ENCODE measurements at places on chromosomes 7 and 10.

DNA sequence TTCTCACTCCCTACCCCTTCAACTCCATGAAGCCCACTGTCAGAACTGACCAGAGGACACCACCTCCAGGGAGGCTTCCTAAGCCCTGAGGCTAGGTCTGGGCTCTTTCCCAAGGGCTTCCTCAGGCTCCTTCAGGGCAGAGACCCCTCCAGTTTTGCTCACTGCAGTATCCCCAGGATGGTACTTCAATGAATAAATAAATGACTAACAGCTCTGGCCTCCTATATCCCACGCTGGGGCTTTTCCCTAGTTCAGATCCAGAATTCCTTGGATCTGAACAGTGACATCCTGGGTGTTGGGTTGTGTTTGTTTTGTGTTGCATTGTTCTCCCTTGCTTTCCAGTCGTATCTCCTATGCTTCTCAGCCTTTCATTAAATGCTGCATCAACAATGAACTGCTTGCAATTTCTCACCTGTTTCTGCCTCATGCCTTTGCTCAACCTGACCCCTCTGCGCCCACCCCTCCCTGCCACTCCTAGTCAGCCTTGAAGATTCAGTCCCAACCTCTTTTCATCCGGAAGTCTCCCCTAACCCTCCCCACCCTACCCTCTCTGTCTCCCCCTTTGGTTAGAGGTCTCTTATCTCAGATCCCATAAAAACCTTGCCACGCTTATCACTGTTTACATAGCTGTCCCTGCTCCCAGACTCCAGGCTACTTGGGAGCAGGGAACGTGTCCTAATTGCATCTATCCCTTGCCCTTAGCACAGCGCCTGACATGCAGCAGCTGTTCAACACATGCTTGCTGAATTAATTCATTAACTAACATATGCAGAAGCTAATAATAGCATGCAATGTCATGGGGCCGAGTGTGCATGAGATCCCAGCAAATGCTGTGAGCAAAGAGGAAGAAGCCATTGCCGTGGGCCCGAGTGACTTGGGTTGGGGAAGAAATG is 41.7 kb downstream of the PPP1R3C start:
- no peak for DNase-seq

GRCh38 chr7:56218510-56218909 is 102.3 kb upstream of the NUPR2 start:
- DNase-seq = no peak

GRCh38 chr10:89301232-89301631 is 614 bp upstream of the IFIT2 start:
- DNase-seq = no peak

GRCh38 chr7:144437370-144438191 is 34.1 kb upstream of the NOBOX start:
- DNase-seq = no peak

- DNase-seq = no peak
These were observed 199.9 kb downstream of the TAX1BP1 start for GRCh38 chr7:27939893-27940292.

DNA sequence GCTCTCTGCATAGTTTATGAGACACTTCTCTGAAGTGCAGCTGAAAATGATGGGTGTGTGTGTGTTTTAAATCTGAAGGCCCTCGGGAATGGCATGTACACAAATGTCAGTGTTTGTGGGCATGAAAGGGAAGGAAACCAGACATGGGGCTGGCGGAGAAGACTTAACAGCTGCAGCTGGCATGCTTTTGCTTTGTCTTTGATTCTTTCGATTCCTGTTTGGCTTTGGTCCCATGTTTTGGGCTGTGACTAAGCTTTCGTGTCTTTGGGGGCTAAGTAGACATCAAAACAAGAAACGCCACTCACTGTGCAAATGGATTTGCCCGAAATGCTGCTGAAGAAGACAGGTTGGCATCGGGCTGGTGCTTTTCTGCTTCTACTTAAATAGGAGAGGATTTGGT is 179.3 kb downstream of the PFKFB3 start:
- DNase-seq = no peak

DNA sequence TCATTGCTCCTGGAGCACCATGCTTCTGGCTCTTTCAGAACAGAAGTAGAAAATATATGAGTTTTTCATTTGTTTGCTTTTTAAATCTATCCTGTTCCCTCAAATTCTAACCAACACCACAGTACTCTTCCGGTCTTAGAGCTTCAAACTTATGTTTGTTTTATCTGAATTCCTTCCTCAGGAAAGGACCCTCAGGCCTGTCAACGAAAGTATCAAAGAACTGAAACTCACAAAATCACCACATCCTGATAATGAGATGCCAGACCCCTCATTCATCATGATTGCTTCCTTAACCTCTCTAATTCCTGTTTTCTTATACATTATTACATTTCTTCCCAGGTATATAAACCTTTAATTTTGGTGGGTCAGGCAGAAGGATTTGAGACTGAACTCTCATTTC is 135.2 kb downstream of the BMS1 start:
- DNase-seq = no peak

- DNase-seq = no peak
These were observed 59.9 kb upstream of the DNAJB6 start for GRCh38 chr7:157276731-157277562.

DNA sequence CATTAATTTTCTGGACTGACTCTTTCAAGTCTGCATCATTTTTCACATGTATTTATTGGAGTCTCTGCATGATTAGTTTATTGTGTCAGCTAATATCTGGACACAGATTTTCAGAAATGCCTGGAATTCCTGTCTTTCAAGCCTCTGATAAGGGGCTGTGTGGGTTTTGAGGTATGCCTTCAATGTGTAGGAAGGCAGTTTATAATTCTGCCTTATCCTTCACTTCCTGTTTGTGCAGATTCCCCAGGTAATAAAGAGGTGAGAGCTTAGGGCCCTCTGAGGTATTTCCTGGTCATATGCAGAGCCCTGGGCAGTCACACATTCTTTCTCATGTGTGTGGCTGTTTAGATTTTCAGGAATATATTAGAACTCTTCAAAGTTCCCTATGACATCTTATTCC is 79.4 kb upstream of the PRKCQ start:
- DNase-seq = no peak

DNA sequence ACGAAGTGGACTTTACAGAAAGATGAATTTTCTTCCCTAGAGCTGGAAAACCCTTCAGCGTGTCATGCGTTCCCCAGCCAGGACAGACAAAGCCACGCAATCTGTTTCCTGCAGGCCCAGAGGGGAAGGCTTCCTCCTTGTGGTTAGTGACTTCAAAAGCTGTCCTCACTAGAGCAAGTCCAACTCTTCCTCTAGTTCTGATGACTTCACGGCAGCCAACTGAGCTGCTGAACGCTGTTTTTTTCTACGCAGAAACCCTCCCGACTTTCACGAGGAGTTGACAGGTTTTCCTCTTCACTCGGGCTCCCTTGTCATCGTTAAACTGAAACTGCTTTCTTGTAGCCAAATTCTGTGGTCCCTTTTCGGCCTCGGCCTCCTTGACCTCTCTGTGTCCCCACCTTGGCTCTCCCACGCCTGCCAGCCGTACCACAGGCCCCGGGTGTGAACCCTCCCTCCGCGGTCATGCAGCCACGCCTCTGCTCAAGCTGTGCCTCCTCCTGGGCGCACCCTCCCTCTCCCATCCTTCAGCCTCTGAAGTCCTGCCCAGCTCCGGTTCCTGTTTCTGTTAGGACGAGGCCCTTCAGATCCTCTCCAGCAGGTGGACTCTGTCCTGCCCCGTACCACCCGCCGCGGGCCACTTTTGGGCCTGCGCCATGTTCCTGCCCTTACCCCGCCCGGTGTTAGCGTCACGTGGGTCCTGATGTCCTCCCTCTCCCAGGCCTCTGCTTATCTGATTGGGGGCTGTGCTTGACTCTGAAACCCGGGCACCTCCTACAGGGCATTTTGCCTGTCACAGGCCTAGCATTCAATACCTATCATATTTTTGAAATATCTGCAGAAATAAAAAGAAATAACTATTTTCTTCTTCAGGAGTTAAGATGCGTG is 39.3 kb downstream of the CUX1 start:
- peak; percentile 64 for DNase-seq

DNA sequence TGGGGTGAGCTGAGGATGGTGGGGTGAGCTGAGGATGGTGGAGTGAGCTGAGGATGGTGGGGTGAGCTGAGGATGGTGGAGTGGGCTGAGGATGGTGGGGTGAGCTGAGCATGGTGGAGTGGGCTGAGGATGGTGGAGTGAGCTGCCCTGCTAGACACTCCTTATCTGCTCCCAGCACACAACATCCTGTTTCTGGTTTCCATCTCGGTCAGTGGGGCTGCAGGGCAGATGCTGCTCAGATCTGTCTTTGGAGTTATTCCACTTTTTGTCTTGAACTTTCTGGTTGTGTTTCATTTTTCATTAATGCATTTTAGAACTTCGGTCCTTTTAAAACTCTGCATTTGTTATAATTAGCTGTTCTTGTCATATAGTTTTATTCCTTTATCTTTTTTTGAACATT is 67.9 kb upstream of the ANTXRL start:
- DNase-seq = no peak

DNA sequence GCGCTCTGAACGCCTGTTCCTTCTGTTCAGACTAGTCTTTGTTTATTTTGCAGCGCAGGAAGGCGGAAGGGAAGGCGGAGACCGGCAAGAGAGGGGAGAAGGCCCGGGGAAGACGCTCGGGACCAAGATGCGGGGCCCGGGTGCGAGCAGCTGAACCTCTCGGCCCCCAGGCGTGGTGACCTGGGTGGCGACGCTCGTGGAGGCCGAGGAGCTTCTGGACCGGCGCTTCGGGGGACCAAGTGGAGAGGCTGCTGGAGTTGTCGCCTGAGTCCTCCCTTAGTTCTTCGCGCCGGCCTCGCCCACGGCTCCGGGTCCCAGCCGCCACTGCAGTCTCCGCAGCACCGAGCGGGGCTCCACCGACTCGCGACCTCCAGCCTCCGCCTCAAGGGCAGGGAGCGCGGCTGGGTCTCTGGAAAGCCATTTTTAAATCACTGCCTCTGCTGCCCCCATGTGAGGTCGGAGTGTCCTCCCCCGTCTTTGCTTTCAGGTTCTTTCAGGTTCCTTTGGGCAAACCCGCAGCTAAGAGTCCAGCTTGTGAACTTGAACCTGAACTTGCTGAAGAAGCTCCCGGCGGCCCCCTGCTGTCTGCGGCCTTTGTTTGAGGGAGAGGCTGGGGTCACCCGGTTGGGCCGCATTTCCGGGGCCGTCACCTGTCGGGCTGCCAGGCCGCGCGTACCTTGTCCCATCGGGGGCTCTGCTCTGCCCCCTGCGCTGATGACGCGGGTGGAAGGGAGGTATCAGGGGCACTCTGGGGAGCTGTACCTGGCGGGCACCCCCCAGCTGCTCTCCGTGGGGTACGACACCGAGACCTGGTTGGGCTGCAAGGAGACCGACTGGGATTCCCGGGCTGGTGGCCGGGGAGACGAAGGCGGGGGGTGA is 136.0 kb downstream of the KIF20B start:
- DNase-seq = peak; percentile 14

- DNase-seq = no peak
These were observed 65.6 kb downstream of the IGF2BP3 start for GRCh38 chr7:23404546-23405239.

GRCh38 chr10:43885842-43886241 is 237.2 kb upstream of the ZNF32 start:
- no peak for DNase-seq

DNA sequence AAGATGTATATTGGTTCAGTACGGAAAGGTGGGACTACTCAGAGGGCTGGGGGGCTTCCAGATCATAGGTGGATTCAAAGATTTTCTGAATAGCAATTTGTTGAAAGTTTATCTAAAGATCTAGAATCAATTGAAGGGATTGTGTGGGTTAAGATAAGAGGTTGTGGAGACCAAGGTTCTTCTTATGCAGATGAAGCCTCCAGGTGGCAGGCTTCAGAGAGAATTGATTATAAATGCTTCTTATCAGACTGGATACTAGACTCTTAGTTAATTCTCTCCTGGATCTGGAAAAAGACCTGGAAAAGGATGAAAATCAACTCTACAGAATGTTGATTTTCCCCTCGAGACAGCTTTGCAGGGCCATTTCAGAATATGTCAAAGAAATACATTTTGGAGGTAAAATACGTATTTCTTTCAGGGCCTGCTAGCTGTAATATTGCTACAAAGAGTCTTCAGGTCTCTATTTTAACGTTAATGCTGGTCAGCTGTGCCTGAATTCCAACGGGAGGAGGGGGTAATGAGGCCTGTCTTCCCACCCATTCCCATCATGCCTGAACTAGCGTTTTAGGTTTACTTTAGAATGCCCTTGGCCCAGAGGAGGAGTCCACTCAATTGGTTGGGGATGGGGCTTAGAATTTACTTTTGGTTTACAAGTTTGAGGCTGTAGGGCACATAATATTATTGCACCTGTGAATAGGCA is 12.8 kb upstream of the GPR15LG start:
- no peak for DNase-seq

GRCh38 chr7:154584352-154585252 is 418.3 kb downstream of the PAXIP1 start:
- no peak for DNase-seq

DNA sequence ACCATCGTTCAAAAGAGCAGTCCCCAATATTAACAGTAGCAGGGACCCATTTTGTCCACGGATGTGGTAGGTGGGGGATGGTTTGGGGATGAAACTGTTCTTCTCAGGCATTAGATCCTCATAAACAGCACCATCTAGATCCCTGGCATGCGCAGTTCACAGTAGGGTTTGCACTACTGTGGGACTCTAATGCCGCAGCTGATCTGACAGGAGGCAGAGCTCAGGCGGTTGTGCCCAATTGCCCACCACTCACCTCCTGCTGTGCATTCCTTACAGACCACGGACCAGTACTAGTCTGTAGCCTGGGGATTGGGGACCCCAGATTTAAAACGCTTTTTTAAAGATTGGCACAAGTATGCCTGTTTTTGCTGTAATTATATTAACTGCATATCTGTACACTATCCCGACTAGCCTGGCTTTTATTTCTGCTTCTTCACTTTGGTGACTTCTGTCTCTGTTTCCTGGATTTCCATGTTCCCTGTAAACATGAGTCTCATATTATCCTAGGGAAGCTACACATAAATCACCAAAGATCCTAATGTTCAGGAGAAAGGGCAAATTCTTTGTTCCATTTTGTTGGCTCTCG is 163.3 kb upstream of the AKR1E2 start:
- no peak for DNase-seq

GRCh38 chr7:3162289-3162688 is 118.6 kb upstream of the CARD11 start:
- no peak for DNase-seq

DNA sequence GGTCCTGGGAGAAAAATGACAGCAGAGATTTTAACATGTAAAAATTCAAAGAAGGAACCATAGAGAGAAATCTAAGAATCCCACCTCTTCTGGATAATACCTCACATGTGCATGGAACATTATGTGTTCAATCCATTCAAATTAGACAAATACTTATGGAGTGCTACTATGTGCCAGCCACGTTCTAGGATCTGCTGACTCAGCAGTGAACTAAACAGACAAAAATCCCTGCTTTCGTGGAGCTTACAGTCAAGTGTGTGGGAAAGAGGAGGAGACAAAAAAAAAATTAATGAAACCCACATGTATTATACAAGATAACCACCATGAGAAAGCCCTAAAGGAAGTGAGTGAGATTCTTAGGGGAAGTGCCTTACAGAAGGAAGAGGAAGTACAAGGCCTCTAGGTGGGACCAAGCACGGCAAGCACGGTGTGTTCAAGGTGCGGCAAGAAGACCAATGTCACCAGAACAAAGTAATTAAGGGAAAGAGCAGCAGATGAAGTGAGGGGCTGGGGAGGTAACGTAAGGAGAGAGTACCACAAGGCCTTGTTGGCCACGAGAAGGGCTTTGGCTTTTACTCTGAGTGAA is 71.0 kb downstream of the SLC25A13 start:
- no peak for DNase-seq

Measured in activated CD4-positive, CD25-positive, alpha-beta regulatory T cell (primary cell).